ENCODE measurements at places on chromosomes 1 and 21.
A peak's percentile ranks its signal among the peaks of the same experiment; 100 is the strongest.

GRCh38 chr1:244980605-244981004 is 116.3 kb upstream of the HNRNPU start:
- no peak for DNase-seq

DNA sequence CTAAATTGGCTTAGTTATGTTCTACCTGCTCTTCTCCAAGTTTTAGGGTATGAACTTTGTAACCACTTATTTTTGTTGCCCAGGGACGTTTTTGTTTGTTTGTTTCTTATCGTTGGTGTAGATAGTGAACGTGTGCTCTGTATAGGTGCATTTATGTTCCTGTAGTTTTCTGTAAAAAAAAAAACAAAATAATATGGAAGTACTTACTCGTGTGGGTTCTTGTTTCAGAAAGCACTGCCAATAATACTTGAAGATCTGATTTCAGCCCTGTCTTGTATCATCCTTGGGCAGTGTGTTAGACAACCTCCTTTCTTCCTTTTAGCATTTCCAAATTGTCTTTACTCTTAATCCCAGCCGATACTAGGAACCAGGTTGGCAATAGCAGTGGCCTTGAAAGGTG is 4.4 kb downstream of the FAM20B start:
- no peak for DNase-seq

DNA sequence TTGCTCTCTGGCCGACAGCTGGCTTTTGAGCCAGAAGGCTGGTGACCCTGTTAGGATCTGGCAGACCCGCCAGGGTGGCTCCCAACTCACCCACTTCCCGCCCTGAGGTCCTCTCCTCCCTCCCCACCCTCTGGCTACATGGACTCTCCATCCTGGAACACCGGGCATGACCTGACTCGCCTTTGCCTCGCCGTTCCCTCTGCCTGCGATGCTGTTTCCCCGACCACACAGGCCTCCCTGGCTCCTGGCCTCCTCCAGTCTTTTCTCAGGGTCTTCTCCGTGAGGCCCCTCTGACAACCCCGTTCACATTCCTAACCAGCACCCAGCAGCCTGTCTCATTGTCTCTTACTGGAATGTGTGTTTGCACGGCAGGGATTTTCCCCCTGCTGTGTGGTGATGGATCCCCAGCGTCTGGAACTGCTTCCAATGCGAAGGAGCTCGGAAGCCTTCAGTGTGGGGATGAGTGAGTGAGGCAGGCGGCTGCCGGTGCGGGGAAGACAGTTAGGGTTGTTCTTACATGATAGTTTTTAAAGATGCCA is 46.0 kb upstream of the POFUT2 start:
- no peak for DNase-seq

DNA sequence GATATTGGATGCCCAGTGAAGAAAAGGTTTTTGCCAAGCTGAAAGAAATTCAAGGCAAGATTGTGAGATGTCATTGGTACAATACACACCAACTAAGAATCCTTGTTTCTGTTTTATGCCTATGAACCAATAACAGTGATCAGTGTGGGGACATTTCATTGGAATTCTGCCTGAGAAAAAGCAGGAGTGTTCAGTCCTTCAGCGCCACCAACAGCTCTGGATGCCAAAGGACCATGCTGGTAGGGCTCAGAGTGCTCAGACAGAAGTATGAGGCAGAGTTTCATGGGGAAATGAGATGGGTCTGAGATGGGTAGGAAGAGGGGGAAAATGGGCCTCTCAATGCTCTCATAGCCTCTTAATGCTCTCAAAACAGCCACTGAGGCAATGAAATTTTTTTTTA is 56.5 kb downstream of the GABPA start:
- no peak for DNase-seq

DNA sequence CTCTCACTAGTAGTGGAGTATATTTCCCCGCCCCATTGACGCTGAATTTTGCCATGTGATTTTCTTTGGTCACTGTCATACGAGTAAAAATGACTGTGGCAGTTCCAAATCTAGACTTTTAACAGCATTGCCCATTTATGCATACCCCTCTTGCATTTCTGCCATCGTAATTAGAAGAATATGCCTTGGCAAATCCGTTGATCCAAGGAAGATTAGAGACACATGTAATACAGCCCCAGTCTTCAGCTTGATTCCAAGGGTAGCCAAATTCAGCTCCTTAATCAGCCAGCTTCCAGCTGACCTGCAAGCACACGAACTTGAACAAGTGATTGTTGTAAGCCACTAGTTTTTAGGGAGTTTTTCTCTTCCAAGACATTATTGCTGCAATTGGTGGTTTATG is 290.3 kb upstream of the ADAMTS5 start:
- no peak for DNase-seq

DNA sequence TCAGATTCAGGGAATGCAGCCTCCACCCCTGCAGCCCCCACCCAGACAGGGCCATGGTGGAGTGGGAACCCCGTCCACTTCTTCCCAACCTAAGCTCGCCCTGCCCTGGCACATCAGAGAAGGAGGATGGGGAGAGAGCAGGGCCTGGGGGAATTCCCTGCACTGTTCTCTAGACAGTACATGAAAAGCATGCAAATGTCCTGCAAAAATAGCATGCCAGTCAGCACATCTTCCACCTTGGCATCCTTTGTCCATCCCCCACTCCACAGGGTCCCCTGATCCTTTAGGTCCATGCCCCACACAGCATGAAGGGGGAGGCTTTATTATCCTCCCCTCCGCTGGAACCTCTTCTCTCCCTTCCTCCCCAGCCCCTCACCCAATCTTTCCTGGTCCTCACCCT is 35.0 kb upstream of the RD3 start:
- DNase-seq = no peak

GRCh38 chr1:160671603-160672517 is 25.0 kb upstream of the SLAMF1 start:
- DNase-seq = no peak

- no peak for DNase-seq
These were observed 84.4 kb upstream of the JAK1 start for GRCh38 chr1:65050735-65051134.

DNA sequence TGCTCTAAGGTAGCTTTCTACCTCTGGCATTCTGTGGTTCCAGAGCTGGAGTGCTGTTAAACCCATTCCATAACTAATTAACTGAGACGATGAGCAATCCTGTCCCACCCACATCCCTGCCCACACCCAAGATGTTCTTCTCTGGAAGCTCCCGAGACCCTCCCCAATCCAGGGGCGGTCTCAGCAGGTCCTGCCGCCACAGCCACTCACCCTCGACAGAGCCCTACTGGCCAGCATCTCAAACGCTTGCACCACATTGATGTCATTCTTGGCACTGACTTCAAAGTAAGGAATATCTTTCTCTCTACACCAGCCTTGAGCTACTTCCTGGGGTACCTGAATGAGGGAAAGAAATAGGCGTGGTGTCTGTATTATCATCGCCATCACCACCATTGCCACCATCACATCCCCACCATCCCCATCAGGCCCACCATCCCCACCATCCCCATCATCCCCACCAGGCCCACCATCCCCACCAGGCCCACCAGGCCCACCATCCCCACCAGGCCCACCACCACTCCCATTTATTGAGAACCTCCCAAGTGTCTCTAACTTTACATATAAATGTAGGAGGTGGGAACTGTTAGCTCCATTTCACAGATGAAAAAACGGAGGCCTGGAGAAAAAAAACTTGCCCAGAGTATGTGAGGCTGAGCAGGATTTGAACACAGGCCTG is 17.7 kb downstream of the RAB7B start:
- no peak for DNase-seq

- DNase-seq = no peak
These were observed 25.3 kb downstream of the ACTA1 start for GRCh38 chr1:229408458-229409037.

GRCh38 chr1:185567440-185567839 is 166.8 kb upstream of the HMCN1 start:
- no peak for DNase-seq

DNA sequence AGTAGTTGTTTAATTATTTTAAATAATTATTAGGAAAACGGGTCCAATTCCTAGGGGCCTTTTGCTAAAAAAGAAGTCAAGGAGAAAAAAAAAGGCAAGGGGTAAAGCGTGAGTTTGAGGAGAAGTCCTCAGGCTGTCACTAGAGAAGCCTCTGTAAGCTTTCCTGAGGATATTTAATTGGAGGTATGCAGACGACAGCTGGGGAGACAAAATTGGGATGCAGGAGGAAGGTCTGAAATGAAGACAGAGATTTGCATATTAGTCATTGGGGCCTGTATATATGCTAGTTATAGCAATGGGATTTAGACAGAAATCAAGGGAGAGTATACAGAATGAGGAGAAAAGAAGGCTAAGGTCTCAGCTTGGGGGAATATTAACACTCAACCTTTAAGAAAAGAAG is 8.6 kb downstream of the ATP6V1G3 start:
- no peak for DNase-seq

DNA sequence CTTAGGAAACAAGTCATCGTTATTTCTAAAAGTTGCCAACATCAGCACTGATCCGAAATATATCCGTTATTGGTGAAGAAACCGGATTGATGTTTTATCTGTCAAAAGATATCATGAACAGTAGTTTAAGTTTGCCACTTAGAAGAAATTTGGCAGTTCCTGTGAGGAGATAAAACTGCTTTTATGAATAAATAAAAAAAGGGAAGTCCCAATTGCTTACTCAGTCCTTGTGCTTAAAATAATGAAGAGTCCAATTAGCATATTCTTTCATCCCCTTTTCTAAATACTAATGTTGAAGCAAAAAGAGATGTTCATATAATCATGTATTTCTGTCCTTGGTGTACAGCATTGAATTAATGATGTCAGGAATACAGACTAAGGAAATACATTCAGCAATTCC is 164.6 kb downstream of the NCAM2 start:
- DNase-seq = no peak

DNA sequence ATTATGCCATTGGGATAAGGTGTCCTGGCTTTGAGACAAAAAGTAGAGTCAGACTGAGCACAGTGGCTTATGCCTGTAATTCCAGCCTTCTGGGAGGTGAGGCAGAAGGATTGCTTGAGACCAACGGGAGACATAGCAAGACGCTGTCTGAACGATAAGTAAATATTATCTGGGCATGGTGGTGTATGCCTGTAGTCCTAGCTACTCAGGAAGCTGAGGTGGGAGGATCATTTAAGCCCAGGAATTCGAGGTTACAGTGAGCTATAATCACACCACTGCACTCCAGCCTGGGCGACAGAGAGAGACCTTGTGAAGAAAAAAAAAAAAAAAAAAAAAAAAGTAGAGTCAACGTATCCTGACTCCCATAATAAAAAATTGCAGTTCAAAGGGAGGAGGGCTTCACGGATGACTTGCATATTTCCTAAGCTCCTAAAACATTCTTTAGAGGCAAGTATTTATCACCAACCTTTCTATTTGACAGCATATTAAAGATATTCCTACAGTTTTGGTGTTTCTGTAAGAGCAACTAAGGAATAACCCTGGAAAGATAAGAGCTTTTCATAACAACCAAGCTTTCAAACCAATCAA is 141.2 kb downstream of the SLC44A5 start:
- DNase-seq = no peak

DNA sequence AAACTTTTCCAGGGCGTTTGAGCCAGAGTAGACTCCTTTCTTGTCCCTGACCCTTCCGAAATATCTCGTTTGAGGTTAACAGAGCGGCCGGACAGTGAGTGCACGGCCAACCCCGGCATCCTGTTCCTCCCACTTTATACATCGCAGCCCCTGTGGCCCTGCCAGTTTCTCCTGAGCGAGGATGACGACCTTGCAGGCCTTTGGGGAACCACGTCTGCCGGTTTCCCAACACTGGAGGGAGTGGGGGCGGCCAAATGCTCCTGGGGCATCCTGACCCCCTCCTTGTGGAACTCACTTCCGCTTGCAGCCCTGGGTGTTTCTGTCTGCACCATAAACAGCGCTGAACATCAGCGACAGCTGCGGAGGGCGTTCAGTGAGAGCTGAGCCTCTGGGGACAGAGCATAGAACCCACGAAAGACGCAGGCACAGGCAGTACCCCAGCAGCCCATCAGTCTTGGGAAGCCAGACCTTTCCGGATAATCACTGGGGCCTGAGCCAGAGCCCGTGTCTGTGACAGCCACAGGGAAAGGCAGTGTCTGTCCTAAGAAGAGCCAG is 4.8 kb upstream of the KCNAB2 start:
- DNase-seq = no peak

- DNase-seq = no peak
These were observed 72.4 kb upstream of the IFNAR2 start for GRCh38 chr21:33157303-33157702.

DNA sequence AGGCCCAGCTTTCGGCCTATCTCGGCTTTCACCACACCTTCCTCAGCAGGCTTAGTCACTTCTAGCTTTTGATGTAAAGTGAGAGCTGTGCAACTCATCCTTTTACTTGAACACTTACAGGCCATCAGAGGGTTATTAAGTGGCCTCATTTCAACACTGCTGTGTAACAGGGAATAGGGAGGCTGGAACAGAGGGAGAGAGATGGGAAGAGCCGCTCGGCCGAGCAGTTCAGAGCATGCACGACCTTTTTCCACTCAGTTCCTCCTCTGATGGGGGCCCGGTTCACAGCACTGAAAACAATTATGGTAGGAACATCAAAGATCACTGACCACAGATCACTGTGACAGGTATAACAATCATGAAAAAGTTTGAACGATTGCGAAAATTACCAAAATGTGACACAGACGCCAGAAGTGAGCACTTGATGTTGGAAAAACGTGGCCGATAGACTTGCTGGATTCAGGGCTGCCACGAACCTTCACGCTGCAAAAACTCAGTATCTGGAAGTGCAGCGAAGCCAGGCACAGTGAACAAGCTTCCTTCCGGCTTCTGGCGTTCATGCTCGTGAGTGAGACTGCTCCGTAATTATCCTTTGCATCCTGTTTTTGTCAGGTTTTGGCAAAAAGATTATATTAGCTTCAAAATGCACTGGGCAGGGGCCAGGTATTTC is 28.6 kb downstream of the AGPAT3 start:
- DNase-seq = no peak

- no peak for DNase-seq
These were observed 77.1 kb downstream of the CD247 start for GRCh38 chr1:167441222-167441621.

DNA sequence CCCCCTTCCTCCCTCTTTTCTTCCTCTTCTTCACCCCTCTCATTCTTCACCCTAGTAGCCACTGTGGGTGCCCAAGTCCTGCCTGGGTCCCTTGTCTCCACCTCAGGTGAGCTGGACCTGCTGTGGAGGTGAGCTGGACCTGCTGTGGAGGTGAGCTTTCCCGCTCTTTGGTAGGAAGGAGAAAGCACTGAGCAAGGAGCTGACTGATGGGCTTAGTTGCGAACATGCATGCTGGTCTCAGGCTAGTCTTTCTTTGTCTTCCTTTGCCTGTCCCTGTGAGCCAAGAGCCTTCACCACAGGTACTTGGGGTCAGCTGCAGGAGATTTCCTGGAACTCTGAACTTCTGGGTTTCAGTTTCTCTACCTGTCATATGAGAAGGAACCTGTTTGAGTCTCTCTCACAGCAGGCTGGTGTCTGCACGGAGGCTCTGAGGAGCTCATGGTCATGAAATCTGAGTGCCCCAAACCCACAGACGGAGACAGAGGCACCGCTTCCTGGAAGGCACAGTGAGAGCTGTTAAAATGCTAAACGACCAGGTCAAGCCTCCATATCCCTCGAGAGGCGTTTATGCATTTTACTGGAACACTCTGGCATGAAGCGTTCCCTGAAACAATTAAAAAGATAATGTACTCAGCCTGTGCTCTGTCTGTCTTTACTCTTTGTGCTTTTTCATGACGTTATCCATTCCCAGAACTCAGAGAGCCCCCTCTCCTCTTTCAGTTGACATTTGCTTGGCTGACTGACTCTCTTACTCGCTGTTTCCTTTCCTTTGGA is 69.5 kb downstream of the RHOU start:
- DNase-seq = peak; percentile 16

- peak; percentile 81 for DNase-seq
These were observed 8.7 kb upstream of the UMODL1 start for GRCh38 chr21:42062236-42063022.

- peak; percentile 85 for DNase-seq
These were observed 72.9 kb downstream of the SKI start for GRCh38 chr1:2300851-2301606.
